Putamen (tissue), 1 donor: ENCODE measurements at places on chromosomes 13 and 19.

DNA sequence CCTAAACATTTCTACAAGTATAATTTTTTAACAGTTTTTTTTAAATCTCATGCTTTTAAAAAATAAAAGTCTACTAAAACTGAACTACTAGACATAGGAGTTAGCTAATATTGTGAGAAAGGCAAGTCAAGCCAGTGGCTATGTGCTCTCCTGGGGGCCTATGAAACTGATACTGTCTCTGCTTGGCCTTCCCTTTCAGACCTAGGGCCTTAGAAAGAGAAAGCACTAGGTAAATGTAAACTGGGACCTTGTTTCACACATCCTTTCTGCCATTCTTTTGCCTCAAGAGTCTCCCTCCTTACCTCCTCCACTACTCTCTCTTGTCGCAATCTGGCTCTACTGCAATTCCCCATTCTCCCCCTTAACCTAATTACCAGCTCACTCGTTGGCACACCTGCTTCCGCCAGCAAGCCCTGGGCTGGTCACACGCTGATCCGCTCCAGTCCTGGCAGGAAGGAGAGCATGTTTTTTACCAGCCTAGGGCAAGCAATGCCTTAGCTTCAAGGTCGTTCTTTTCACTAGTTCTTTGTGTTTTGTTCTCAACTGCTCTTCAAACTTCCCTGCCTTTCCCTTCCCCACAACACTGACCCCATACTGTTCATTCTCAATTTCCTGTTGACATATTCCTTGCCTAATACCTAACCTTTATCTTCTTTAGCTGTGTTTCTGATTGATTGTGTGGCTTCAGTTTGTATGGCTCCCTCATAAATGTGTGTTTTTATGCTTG lies 23.1 kb downstream of the TBC1D4 start:
- no peak for DNase-seq

- DNase-seq, result no peak
Observed at GRCh38 chr13:32042551-32042950, 11.0 kb downstream of the FRY start.

GRCh38 chr13:50419331-50419865 lies 404.2 kb downstream of the KCNRG start:
- DNase-seq, result no peak

DNA sequence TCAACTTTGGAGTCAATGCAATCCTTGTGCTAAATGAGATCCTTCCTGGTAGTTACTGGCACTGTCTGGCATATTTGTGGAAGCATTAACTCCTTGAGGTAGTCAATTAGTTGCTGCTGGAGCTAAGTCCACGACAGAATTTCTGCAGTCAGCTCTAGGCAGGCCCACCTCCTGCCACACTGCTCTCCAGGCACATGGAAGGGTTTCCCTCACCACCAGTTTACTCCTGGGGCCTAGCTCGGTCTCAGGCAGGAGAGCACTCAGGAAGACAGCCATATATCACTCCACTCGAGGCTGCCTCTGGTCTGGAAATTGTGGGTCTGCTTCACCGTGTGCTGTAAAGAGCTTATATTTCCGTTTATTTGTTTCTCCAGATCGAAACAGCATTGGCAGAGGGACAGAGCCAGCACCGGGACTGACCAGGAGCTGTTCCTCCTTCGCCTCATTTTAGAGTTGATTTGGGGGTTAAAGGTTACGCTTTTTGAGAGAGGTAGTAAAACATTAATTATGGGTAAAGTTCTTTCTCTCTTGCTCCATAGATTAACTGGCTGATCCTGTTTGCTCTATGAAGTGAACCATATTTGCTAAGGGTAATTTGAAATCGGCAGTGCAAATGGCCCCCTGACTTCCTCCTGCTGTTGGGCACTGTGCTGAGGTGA lies 20.6 kb upstream of the GTF3A start:
- DNase-seq, result no peak

DNA sequence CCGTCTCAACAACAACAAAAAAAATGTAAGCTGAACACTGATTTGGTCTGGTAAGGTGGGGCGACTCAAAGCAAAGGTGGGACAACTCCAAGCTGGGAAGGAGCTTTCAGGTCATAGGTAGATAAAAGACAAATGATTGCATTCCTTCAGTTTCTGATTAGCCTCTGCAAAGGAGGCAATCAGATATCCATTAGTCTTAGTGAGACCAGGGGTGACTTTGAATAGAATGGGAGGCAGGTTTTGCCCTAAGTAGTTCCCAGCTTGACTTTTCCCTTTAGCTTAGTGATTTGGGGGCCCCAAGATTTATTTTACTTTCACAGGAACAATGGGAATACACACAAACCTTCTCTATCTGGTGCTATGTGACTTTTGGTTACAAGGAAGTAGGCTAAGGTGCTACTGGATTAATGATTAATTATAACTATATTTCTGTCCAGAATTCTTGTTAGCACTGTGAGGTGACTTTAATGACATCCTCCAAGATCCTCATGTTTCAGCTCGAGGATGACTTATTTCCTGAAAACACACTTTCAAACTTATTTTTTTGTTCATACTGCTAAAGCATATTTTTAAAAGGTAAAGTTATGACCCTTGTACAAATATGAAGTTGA lies 10.6 kb upstream of the MTRF1 start:
- DNase-seq, result no peak

DNA sequence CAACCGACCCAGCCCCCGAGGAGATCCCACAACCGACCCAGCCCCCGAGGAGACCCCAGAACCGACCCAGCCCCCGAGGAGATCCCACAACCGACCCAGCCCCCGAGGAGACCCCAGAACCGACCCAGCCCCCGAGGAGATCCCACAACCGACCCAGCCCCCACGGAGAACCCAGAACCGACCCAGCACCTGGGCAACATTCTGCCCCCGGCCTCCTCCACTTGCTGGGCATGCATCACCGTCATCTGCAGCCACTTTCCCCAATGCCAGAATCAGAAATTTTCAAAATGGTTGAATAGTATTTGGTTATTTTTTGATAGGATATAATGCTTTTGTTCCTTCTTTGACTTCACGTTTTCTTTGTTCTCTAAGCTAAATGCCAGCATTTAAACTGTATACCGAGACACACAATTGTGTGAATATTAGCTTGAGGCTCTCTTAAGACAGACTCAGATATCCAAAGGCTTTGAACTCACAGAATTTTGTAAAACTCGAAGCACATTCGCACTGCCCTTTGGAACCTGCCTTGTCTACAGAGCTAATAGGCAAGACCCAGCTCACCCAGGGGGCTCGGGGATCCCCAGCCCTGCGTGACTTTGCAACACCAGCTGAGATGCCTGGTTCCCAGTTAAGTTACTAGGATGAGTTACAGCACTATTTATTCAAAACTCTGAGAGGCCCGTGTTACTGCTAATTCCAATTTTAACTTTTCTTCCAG lies 15.5 kb upstream of the RASA3 start:
- no peak for DNase-seq

GRCh38 chr19:36371886-36372285 lies 7.1 kb downstream of the ZFP14 start:
- no peak for DNase-seq

- DNase-seq, result no peak
Observed at GRCh38 chr19:55247621-55248099, 11.2 kb downstream of the PPP6R1 start.

DNA sequence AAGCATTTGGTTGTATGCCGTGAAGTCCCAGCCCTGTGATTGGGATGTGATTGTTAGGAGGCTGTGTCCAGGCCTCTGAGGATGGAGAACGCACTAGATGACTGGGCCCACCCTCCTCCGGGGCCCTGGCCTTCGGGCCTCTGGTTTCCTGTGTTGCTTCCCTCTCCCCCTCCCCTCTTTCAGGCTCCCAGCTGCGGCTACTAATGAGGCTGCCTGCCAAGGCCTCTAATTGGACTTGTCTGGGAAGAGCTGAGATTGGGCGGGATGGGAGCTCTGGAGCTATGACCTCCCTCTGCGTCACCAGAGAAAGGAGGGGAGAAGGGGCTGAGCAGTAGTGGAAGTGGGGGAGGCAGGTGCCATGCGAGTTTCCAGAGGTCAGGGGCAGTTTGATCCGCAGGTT lies 9.9 kb downstream of the PTH2 start:
- DNase-seq, result no peak

DNA sequence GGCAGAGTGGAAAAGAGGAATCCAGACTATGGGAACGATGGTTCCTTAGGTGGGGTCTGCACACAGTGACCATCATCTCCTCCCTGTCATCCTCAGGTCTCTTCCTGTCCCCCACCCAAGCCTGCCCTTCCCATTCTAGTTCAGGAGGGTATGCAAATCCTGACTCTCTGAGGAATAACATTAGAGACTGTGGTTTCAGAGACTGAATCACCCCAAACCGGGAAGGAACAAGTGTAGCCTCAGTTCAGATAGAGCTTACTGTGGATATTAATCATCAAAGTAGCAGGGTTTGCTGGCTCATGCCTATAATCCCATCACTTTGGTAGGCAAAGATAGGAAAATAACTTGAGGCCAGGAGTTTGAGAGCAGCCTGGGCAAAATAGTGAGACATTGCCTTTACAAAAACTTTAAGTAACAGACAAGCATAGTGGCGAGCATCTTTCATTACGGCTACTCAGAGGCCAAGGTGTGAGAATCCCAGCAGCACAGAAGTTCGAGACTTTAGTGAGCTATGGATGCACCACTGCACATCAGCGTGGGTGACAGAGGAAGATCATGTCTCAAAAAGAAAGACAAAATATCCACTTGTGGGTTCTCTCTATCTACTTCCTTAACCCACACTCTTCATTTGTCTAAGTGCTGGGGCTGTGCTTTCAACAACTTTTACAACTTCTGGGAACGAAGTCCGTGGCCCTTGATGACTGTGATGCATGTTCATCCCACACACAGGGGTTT lies 19.3 kb upstream of the LGALS13 start:
- DNase-seq, result no peak

- DNase-seq, result peak; percentile 25
Observed at GRCh38 chr19:1907563-1908363, 2.6 kb downstream of the ADAT3 start.
